ENCODE measurements at places on chromosomes 12 and 14.

- DNase-seq = no peak
Measured at GRCh38 chr12:29032446-29032845, 116.6 kb upstream of the FAR2 start.

DNA sequence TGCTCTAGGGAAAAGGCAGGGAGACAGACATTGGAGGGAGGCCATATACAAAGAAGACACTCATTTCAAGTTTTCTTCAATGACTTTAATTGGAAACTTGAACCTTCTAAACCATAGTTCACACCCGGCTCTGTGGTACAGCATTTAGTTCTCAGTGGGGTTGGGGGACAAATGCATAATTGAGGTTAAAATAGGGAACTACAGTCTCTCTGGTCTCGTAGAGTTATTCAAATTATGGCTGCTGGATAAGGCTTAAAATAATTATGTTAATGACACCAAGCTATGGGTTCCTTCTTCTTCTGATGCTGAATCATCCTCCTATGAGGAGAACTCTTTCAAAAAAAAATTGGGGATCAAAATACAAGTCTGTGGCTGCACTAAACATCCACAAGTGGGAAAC lies 3.8 kb upstream of the RPAP3 start:
- DNase-seq = no peak

GRCh38 chr12:53849113-53849512 lies 89.5 kb upstream of the HOXC13 start:
- no peak for DNase-seq

GRCh38 chr12:48807981-48808380 lies 10.3 kb upstream of the CACNB3 start:
- no peak for DNase-seq

DNA sequence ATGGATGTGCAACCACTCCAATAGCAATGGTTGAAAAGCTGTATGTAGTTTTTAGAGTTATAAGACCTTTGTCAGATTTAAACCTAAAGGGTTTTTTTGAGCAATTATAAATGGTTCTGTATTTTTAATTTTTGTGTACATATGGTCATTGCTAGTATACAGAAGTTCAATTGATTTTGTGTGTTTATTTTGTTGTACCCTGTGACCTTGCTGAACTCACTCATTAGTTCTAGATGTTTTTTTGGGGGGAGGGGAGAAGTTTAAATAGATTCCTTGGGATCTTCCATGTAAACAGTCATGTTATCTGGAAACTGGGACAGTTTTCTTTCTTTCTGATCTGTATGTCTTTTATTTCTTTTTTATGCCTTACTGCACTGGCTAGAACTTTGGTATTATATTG lies 87.8 kb downstream of the MED13L start:
- no peak for DNase-seq

- DNase-seq = no peak
Measured at GRCh38 chr12:31390991-31391390, 65.0 kb upstream of the SINHCAF start.

GRCh38 chr12:169528-170370 lies 44.2 kb downstream of the SLC6A12 start:
- DNase-seq = no peak

DNA sequence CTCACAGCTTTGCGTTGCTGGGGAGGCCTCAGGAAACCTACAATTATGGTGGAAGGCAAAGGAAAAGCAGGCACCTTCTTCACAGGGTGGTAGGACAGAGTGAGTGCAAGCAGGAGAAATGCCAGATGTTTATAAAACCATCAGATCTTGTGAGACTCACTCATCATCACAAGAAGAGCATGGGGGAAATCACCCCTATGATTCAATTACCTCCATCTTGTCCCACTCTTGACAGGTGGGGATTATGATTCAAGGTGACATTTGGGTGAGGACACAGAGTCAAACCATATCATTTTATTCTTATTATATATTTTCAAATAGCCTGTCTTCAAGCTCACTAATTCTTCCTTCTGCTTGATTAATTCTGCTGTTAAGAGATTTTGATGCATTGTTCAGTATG lies 665.3 kb downstream of the TRHDE start:
- DNase-seq = no peak

- DNase-seq = no peak
Measured at GRCh38 chr12:103877934-103878510, 37.0 kb upstream of the NT5DC3 start.

DNA sequence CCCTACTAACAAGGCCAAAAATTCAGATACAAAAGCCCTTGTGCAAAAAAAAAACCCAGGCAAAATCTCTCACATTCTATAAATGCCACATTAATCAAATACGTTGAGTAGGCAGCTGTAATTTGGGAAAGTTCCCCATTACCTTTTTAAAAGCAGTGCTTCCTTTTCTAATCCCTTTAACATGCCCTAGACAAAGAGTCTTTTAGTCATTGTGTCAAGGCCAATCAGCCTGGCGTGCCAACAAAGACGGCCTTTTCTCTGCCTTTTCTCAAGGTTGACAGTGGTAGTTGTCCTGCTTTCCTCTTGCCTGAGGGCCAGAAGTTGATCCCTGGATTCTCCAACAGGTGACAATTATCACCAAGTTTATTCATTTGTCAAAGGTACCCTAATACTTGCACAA lies 62.5 kb upstream of the METAP2 start:
- DNase-seq = no peak

GRCh38 chr14:101474563-101475455 lies 86.5 kb upstream of the DIO3 start:
- DNase-seq = peak; percentile 13

GRCh38 chr12:126248871-126249403 lies 1183.7 kb downstream of the AACS start:
- no peak for DNase-seq

DNA sequence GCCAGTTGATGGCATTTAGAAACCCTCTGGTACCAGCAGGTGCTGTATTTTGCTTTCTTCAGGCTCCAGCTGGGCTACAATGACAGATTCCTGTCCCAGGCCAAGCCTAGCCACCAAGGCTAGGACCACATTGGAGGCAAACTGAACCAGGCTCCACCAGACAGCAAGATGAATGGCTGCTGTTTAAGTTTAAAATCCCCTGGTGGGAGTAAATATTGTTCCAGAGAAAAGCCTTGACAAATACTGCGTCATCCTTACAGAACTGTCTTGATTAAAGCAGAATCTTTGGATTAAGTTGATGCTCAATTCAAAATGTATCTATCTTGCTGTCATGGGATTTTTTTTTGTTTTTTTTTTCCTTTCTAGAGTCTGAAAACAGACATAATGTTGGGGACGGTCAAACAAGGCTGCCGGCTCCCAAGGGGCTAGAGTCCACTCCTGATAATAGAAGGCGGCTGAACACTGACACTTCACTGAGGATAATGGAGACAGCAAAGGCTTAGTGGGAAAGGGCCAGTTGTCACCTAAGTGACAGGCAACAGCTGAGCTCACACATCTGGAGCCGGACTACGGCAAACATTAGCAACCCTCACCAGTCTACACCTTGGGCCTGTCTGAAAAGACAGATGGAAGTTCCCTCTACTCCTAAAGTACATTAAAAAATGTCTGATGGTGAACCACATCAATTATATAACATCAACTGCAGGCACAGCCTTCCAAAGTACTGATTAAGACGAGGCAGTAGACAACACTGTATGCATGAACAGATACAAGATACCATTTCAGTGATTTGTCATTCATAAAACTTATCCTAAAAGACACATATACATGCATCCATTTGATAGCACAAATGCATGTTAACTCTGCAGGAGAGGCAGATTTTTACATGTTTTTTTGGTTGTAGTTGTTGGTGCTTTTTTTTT lies 1.7 kb downstream of the PRICKLE1 start:
- no peak for DNase-seq

DNA sequence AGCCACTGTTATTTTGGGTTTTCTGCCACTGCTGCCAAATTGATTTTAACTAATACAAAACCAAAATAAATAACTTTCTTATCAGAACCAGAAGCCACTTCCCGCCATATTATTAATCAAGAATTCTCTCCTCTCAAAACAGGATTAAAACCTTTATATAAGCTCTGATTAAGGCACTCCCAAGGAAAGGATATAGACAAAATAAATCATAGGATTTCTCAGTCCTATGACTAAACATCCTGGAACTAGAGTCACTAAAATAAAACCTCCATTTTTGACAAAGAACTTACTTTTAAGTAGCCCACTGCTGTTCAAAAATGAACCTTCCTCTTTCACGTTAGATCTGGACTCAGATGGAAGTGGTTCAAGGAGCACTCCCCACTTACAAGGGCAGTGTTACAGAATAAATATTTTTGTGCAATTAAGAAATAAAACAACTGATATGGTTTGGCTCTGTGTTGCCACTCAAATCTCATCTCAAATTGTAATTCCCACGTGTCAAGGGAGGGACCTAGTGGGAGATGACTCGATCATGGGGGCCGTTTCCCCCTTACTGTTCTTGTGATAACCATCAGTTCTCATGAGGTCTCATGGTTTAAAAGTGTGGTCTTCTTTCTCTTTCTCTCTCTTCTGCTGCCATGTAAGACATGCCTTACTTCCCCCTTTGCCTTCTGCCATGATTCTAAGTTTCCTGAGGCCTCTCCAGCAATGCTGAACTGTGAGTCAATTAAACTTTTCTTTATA lies 26.4 kb downstream of the GXYLT1 start:
- DNase-seq = no peak

DNA sequence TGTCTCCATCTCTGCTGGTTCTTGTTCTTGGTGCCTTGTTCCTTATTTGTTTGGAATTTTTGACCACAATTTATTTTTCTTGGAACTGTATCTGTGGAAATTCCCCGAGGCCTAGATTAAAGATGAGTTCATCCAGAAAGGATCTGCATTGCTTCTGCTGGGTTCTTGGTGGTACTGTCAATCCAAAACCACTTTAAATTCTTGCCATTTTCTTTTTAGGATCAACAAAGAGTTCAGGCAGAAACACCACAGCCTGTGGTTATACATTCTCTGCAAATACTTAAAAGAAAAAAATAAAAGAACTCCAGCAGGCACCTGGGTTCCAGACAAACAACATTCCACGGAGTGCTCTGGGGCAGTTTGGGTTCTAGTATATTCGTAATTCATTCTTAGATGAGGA lies 6.0 kb upstream of the VAMP1 start:
- no peak for DNase-seq

- no peak for DNase-seq
Measured at GRCh38 chr14:73264080-73264884, 27.0 kb downstream of the PAPLN start.

- DNase-seq = no peak
Measured at GRCh38 chr14:70660967-70661893, 19.5 kb downstream of the TTC9 start.

DNA sequence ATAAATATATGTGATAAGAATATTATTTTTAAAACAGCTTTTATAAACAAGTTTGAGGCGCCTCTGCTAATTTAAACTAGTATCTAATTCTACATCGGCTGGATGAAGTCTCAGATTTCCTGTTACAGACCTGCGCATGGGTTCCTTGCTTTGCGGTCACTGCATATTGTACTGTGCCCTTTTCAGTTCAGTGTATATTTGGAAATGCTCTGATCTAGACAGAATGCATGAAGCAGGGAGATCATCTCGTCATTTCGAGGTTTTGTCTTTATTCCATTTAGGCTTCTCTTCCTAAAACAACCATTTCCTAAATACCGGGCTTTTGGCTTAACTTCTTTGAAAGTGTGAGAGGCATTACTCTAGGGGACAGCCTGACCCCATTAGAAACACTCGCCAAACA lies 25.6 kb downstream of the CRACR2A start:
- DNase-seq = no peak

DNA sequence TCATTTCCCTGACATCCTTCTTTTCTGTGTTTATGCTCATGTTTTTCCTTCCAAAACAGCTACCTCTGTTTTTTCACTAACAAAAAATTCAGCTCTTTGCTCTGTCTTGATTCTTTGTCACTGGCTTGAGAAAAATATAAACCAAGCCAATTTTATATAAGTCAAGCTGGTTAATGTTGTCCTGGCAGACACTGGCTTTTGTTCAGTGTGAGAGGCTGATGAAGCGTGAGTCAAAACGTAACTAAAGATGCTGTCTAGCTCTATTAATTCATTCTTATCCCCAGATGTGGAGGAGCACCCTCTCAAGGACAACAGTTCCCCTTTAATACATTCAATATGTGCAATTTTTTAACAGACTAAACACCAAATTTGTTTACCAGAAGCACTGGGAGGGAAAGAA lies 15.8 kb downstream of the TSPAN8 start:
- DNase-seq = no peak

DNA sequence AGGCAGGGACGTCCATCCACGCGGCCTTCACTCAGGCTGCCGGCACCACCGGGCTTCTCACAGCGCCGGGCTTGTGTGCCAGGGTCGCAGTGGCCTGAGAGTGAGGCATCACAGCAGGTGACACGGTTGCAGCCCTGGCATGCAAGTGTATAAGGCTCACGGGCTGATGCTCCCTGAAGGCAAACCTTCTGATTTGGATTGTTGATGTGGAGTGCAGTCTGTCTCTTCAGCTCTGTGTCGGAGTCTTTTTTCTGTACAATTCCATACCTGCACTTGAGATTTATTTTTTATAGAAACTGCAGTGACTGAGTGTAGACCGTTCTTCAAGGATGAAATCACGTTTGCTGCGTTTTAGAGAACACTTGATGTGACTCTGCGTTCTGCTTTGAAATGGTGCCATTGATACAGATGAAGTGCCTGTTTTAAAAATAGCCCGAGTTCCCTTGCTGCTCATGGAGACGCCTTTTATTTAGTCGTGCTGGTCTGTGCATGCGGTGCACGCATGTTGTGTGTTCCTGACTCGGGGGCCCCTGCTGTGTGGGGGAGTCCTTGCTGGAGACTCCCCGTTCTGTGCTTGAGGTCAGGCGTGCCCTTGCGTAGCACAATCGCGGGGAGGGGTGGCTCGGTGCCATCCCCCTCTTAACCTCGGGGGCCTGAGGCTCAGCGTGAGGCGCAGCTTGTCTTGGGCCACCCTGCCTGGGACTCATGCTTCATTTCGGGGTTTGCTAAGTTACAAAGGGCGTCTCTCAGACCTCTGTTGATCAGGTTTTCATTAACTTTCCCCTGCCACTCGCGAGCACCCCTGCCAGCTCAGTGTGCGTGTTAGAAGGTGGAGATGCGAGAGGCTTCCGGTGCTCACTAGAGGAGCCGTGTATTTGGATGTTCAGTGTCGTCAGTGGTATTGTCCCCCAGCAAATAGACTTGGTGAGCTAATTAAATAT lies 21.6 kb upstream of the AMN start:
- DNase-seq = no peak

DNA sequence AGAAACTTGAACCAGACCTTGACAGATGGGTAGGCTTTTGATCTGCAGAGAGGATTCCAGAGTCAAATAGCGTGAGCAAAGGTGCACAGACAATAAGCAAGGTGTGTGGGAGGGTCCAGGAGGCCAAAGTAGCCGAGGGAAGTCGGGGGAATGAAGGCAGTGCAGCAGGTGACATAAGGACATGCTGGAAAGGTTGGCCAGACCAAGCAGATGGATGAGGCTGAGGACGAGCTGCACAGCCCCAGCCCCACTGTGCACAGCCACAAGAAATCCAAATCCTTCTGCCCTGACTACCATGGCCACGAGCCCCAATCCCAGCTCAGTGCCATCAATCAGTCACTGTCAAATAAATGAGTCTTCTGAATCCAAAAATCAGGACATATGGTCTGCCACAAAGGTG lies 5.4 kb downstream of the TTC7B start:
- DNase-seq = no peak

- DNase-seq = no peak
Measured at GRCh38 chr12:117563007-117563406, 201.6 kb upstream of the NOS1 start.

Measured in omental fat pad (tissue), 4 donors.